ENCODE measurements at places on chromosomes 5 and 9.

GRCh38 chr9:35757226-35757891 is 3.3 kb upstream of the MSMP start:
- no peak for DNase-seq

DNA sequence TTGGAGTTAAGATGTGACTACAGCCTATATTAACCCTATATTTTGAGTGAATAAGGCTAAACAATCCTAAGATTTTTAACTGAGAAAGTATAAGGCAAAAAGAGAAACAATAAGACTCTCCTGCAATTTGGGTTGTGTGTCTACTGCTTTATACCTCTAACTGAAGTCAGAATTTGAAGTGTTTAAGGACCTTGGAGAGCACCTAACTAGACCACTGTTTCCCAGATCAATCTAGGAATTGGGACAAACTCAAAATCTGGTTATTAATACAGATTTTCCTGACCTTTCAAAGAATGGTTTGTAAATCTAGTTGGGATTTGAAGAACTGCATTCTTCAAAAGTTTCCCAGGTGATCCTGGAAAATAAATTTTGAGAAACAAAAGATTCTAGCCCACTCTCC is 42.1 kb downstream of the GABRA1 start:
- DNase-seq, result no peak

DNA sequence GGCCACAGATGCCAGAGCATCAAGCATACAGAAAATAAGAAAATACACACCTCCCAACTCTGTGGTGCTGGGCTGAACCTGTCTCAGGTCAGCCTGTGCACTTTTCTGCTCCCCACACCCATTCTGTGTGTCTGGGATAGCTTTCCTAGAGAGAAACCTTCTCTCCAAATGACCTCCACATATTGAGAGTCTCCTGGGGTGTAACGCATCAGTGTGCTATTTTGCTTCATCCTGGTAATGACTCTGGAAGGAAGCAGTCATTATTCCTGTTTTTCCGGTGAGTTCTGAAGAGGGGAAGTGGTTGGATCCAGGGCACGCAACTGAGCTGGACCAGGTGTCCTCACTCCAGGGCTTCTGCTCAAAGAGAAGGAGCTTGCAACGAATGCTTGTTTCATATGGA is 73.2 kb upstream of the SH3PXD2B start:
- peak; percentile 3 for DNase-seq

- no peak for DNase-seq
Measured at GRCh38 chr5:111782216-111782615, 25.2 kb upstream of the NREP start.

DNA sequence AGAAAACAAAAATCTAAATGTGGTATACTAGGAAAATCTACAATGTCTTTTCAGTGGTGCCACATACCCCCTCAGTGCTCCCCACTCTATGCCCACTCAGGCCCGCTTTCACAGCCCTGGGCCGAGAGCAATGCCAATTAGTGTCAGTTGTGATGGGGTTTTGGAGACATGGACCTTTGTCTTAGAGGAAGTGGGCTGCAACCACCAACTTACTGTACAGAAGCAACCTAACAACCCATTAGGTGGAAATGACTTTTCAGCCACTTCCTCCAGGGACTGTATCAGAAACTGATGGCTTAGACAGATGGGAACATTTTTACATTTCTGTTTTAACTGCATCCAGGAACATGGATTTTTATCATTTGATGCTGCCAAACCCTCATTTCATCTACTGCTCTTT is 268.0 kb downstream of the BNC2 start:
- no peak for DNase-seq

- DNase-seq, result no peak
Measured at GRCh38 chr9:95138474-95138873, 179.0 kb downstream of the FANCC start.

DNA sequence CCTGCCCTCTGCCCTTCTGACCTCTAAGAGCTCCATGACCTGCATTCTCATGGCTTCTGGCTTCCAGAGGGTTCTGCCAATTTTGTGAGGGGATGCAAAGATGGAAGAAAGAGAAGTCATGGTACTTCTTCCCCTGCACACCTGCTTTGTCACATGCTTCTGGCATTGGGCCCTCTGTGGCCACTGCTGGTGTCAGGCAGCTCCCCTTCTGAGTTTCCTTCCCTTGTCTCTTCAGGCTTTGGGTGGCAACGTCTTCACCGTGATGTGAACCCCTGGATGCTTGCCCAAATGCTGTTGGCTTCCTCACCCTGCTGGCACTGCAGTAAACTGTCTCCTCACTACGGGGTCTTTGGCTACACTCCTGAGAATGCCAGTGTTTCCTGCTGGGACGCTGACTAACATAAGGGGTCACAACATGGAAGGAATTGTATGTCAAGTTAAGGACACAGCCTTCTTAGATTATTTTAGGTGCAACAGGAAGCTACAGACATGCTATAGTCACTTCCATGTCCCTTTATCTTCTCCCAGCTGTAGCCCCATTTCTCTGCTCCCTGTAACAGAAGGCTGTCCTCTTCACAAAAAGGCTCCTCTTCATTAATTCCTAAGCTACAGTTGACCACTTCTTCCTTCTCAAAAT is 8.9 kb upstream of the CLINT1 start:
- no peak for DNase-seq

DNA sequence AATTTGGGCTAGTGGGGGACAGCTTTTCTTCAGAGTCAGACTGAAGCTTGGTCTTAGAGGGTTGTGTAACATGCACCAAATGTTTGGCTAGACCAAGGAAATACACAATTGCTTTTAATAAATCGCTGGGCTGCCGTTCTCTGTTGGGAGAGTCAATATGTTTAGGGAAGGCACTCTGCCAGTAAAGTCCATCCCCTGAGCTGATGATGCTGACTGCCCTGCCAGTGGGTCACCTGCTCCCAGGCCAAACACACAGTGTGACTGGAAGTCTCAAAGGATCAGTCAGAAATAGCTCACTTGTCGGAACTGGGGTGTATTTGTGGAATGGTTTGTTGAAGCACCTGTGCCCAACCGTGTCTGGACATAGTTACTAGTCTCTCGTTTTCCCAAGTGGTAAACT is 17.9 kb upstream of the ZNF474 start:
- no peak for DNase-seq

DNA sequence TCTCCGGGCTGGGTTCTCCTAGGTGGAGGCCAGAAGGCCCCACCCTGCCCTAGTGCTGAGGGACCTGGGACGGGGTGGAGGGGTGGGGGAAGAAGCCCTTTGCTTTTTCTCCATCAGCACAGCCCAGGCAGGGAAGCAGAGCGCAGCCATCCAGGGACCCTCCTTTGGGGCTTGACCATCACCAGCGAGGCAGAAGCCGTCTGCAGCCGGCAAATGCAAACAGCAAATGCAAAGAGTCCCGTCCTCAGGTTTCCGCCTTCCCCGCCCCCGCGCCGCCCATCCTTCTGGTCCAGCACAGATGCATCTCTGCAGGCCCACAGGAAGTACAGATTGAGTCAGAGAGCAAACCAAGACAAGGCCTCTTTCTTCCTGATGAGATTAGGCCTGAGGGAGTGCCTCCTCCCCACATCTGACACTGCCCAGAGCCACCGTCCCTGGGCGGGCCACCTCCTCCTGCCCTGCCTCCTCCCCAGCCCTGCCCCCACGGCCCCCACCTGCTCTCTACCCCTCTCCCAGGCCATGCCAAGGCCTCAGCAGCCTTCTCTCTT is 23.4 kb downstream of the CORO2A start:
- DNase-seq, result no peak

DNA sequence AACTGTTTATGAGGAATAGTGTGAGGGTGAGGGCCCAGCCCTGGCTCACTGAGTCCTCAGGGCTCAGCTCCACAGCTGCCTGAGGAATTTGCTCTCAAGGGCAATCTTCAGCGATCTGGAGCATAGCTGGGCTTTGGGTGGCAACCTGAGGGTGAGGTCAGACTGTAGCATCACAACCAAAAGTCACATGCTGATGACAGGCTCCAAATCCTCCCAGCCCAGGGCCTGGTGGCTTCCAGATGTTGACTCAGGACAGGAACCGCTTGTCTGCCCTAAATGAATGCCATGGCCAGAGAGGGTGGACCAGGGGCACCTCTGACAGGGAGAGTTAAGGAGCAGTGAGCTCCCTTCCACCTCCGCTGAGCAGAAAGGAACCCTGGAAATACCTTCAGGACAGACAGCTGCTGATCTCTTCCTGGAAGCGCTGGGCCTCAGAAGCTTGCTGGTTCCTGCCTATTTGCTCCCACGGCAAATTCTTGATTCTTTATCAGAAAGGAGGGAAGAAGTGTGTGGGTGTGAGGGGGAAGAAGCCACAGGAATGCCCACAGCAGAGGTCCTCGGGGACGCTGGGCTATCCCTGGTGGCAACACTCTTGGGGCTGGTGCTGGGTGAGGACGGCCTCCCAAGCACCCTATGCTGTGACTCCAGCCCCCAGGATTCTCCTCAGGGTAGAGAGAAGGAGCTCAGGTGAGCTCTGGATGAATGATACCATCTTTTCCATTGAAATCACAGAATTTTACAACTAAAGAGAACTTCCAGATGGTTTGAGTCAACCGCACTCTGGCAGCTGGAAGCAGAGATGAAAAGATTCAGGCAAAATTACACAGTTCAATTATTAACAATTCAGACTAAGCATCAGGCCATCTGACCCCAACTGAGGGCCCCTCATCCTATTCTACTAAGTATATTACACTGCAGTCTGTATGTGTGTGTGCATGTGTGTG is 13.8 kb upstream of the CTSL start:
- DNase-seq, result peak; percentile 93

GRCh38 chr5:179244044-179244443 is 101.2 kb downstream of the ADAMTS2 start:
- DNase-seq, result peak; percentile 13

GRCh38 chr9:87206064-87206661 is 258.9 kb upstream of the GAS1 start:
- no peak for DNase-seq

GRCh38 chr9:121331549-121331948 is 38.5 kb downstream of the STOM start:
- DNase-seq, result no peak

- no peak for DNase-seq
Measured at GRCh38 chr5:2695200-2695891, 56.1 kb downstream of the IRX2 start.

GRCh38 chr5:107248066-107248695 is 422.6 kb downstream of the EFNA5 start:
- peak; percentile 41 for DNase-seq

GRCh38 chr5:108681079-108681921 is 66.4 kb upstream of the FER start:
- DNase-seq, result no peak

- no peak for DNase-seq
Measured at GRCh38 chr5:53180538-53180937, 71.0 kb upstream of the MOCS2 start.

DNA sequence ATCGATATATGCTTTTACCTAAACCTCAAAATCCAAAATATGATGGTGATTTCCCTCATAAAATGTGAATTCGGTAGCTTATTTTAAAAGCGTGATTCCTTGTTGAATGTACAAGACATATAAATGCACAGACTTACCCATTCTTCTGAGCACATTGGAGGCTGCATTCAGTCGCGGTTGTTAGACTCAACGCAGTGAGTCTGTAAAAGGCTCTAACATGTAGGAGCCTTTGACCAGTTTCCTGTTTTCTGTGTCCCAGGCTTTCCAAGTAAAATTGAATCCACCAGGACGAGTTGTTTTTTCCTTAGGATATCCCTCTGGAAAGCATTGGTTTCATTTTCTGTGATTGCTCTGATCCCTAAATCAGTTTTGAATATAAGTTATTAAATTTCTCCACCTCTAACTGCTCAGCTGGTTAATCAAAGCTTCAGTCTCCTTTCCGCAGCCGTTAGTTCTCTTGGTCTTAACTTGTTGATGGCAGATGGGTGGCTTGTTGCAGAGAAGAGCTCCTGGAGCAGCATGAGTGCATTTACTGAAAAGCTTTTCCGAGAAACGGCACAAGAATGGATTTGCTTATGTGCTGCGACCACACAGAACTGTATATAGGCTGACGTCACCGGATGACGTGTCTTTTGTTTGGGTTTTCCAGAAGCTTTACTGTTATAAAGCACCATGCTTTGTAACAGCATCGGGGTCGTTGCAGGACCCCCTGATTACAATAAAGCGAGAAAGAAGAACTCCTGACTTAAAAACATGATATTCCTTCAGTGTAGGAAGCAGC is at the start of gene LRRTM2:
LRRTM2 (minus strand) TSS at position 565 of the 781 bp plus-strand sequence; CDS start at position 141, 424 bp downstream.
- DNase-seq, result no peak

DNA sequence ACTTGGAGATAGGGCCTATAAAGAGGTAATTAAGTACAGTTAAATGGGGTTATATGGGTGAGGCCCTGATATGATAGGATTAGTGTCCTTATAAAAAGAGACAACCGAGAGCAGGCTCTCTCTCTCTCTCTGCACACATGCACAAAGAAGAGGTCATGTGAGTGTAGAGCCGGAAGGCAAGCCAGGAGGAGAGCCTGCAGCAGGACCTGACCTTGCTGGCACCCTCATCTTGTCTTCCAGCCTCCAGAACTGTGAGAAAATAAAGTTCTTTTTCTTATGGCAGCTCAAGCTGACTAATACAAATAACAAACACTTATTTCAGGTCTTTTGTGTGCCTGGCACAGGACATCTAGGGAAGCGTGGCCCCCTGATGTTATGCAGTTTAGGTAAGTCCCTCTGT is 62.1 kb downstream of the ARHGAP26 start:
- no peak for DNase-seq

DNA sequence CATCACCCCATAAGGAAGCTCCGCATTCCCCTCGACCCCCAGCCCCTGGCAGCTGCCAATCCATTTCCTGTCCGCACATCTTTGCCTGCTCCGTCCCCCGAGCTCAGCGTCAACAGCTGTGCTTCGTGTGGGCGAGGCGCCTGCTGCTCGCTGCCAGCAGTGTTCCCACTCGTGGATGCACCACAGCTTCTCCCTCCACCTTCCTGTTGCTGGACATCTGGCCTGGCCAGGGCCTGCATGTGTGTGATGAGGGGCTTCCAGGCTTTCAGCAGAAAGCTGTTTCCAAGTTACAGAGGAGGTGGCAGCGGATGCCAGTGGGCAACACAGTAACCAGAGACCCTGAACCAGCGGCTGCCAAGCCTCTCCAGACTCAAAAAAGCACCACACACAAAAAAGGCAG is 86.0 kb downstream of the PRRT1B start:
- no peak for DNase-seq

DNA sequence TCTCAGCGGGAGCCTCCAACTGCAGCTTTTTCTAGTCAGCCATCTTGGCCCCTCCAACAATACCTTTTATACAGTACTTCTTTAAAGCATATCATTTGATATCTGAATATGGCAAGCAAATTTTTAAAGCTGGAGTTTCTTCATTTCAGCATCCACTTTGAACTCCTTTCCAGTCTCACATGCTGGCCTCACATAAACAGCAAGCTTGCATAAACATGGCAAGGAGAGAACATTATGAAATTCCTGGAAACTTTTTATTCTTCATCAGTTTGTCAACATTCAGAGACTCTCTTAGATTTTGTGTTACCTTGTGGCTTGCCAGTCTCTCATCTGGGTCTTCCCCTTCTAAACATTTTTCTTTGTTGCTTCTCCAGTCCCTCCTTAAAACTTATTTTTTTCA is 745.3 kb downstream of the NR2F1-AS1 start:
- DNase-seq, result no peak

Measured in lower leg skin (tissue), 4 donors.